ENCODE measurements at places on chromosomes 2 and 18. TPM values are rescaled to one million over a fixed set of nuclear protein-coding genes. Genes with fewer than 3 reads are reported as not detected.

Gene ACTG2
- total RNA-seq: 0.67 TPM

Gene BBS5
- total RNA-seq: 2.6 TPM

Gene ATG9A
- 66.6 TPM for total RNA-seq

Gene COL3A1
- total RNA-seq: 6.2 TPM

Gene KANSL1L
- 16.7 TPM for total RNA-seq

Gene NT5DC4
- not detected for total RNA-seq

Gene CFC1
- not detected for total RNA-seq

Gene DCAF17
- 18.1 TPM for total RNA-seq

Gene CYTIP
- total RNA-seq: not detected

Gene MARCO
- not detected for total RNA-seq

Gene SKA1
- total RNA-seq: 6.9 TPM

Gene THOC1
- total RNA-seq: 35.7 TPM

Gene IL36G
- total RNA-seq: not detected

Gene C2orf78
- not detected for total RNA-seq

Gene RTKN
- total RNA-seq: 17.0 TPM

Gene TSPYL6
- 0.10 TPM for total RNA-seq

Gene SATB2
- 1.3 TPM for total RNA-seq

Gene BOLL
- total RNA-seq: not detected

Gene CHRND
- not detected for total RNA-seq

Gene STEAP3
- 20.6 TPM for total RNA-seq

Gene CDH20
- total RNA-seq: not detected

Gene SERPINB13
- not detected for total RNA-seq

Gene FOXI3
- total RNA-seq: not detected

Gene CD28
- total RNA-seq: under 0.01 TPM

Gene MC2R
- not detected for total RNA-seq

Gene PLCL1
- total RNA-seq: 7.3 TPM

Gene ECEL1
- not detected for total RNA-seq

Gene GGCX
- 43.5 TPM for total RNA-seq

Gene AMER3
- not detected for total RNA-seq

Gene UGT1A5
- not detected for total RNA-seq

Gene RTP5
- not detected for total RNA-seq

Gene FSHR
- total RNA-seq: not detected

Gene VWA3B
- not detected for total RNA-seq

Gene SNORC
- 0.65 TPM for total RNA-seq

Gene DSG1
- total RNA-seq: not detected

Gene DSC1
- not detected for total RNA-seq

Gene LYPD6
- 1.3 TPM for total RNA-seq

Gene SERPINB3
- total RNA-seq: not detected

Gene NGEF
- total RNA-seq: 0.10 TPM

Gene PRKAG3
- not detected for total RNA-seq

Gene RAD51AP2
- total RNA-seq: not detected

Gene SULT1C4
- 20.1 TPM for total RNA-seq

Gene SKOR2
- total RNA-seq: not detected

Gene GAD1
- total RNA-seq: not detected

Gene SPP2
- total RNA-seq: not detected

Gene ANKRD53
- total RNA-seq: 0.38 TPM

Gene STPG4
- 0.29 TPM for total RNA-seq

Gene C1GALT1C1L
- 0.33 TPM for total RNA-seq

Gene OXER1
- total RNA-seq: not detected

Gene FAM124B
- 177 TPM for total RNA-seq

Gene MAL
- not detected for total RNA-seq

Gene CELF4
- not detected for total RNA-seq

Gene SRD5A2
- total RNA-seq: not detected

Gene FBXO41
- total RNA-seq: 0.33 TPM

Data from vein endothelial cell (primary cell).